ENCODE measurements at places on chromosomes 13 and 19. TPM values are rescaled to one million over a fixed set of nuclear protein-coding genes. Genes with fewer than 3 reads are reported as not detected.

The CCDC122 gene
- total RNA-seq = 3.5 TPM

The GSX1 gene
- not detected for total RNA-seq

The SLC25A15 gene
- 13.8 TPM for total RNA-seq

The NLRP4 gene
- total RNA-seq = not detected

The WDR88 gene
- total RNA-seq = not detected

The SPTBN4 gene
- 0.92 TPM for total RNA-seq

The ZNF132 gene
- total RNA-seq = 0.08 TPM

The NUFIP1 gene
- total RNA-seq = 6.8 TPM

The TCF3 gene
- 69.4 TPM for total RNA-seq

The CDC37 gene
- 159 TPM for total RNA-seq

The RNF17 gene
- not detected for total RNA-seq

The ACP5 gene
- total RNA-seq = 0.29 TPM

The POLR2E gene
- total RNA-seq = 249 TPM

The CYP4F12 gene
- total RNA-seq = 0.97 TPM

The IGSF23 gene
- total RNA-seq = 0.59 TPM

The F10 gene
- not detected for total RNA-seq

The TICAM1 gene
- total RNA-seq = 9.9 TPM

The SLAIN1 gene
- total RNA-seq = 0.69 TPM

The PLK5 gene
- total RNA-seq = not detected

The CDC16 gene
- total RNA-seq = 39.2 TPM

The ZNF723 gene
- not detected for total RNA-seq

The PNMA8B gene
- total RNA-seq = not detected

The CGB3 gene
- not detected for total RNA-seq

The CALR3 gene
- total RNA-seq = not detected

The LENG8 gene
- 95.4 TPM for total RNA-seq

The CRLF1 gene
- total RNA-seq = 1.9 TPM

The NXNL1 gene
- not detected for total RNA-seq

The ZNF45 gene
- 12.8 TPM for total RNA-seq

The KIR2DL1 gene
- not detected for total RNA-seq

The CASP14 gene
- total RNA-seq = not detected

The LRRC63 gene
- not detected for total RNA-seq

The NAPSA gene
- 1.8 TPM for total RNA-seq

The PLIN5 gene
- 0.14 TPM for total RNA-seq

The FGF22 gene
- 0.62 TPM for total RNA-seq

All from A549 treated with CpdA at 1 μM for 4 hours (cell line).